HuH-7 (cell line): ENCODE measurements at places on chromosomes 16 and 17.

DNA sequence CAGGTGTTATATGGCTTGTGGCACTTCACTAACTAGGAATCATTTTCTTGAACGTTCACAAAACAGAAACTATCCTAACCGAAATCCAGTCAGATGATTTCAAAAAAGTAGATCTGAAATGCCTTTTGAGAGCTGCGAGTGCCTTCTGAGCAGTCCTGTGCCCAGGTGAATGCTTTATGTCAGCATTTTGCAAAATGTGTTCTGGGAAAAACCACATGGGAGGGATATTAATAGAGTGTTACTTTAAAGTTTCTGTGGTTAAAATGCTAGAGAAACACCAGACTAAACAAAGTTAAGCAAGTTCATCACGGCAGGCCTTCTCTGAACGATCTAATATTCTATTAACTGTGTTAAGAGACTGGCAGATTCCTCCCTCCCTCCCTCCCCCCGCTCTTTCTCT, 15.8 kb upstream of the RGS9 start:
- DNase-seq, result no peak

- DNase-seq, result no peak
Observed at GRCh38 chr17:77634710-77635109, 323.8 kb upstream of the TNRC6C start.

DNA sequence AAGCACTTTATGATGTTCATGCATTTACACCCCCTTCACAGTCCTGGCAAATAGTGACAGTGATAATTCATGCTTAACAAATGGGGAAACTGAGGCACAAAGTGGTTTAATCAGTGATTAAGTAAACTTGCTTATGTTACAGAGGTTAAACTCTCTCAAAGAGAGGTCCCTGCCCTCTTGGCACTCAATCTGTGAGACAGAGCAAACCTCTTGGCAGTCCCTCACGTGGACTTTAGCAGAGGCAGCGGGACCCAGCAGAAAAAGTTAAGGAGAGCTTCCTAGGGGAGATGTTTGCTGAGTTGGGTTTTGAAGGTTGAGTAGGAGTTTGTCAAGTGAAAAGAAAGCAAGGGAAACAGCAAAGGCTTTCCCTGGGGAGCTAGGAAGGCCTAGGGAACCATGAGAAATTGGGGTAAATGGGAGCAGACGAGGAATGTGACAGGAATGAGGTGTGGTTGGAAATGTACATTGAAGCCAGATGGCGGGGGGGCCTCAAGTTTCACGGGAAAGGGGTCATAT, 10.7 kb downstream of the SOCS1 start:
- DNase-seq, result no peak

GRCh38 chr17:80468242-80468641, 8.2 kb downstream of the NPTX1 start:
- DNase-seq, result no peak

GRCh38 chr17:55660178-55660886, 62.3 kb downstream of the TMEM100 start:
- no peak for DNase-seq

DNA sequence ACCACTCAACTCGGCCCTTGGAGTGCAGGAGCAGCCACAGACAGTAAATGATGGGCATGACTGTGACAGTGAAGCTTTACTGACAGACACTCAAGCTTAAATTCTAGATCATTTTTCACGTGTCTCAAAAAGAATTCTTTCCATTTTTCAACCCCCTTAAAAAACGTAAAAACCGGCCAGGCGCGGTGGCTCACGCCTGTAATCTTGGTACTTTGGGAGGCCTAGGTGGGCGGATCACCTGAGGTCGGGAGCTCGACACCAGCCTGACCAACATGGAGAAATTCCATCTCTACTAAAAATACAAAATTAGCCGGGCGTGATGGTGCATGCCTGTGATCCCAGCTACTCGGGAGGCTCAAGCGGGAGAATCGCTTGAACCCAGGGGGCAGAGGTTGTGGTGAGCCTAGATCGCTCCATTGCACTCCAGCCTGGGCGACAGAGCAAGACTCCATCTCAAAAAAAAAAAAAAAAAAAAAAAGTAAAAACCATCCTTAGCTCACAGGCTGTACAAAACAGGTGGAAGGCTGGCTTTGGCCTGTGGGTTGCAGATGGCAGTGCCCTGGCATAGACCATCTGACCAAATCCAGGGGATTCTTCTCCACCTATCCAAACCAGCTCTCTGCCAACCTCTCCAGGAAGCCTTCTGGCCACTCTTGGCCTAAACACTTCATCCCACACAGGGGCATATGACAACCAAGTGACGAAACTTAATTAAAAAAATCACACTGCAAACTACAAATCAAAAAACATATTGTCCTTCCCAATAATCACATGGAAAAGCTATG, 18.3 kb downstream of the TBC1D16 start:
- DNase-seq, result no peak

DNA sequence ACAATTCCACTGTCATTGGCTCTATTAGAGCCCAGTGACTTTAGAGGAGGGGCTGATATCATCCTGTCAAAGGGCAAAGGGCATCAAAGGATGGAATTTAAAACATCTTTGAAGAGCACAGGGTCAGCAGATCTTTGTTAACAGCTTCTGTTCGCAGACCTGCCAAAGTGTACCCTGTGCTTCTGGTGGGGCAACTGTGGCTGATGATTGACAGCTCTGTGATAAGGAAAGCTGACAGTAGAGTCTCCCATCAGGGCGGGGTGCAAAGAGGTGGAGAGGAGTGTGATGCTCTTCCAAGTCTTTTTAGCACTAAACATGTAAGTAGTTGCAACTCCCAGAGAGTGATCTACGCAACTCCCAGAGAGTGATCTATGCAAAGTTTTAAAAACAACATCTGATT, 742.1 kb upstream of the SOX9 start:
- peak; percentile 16 for DNase-seq

DNA sequence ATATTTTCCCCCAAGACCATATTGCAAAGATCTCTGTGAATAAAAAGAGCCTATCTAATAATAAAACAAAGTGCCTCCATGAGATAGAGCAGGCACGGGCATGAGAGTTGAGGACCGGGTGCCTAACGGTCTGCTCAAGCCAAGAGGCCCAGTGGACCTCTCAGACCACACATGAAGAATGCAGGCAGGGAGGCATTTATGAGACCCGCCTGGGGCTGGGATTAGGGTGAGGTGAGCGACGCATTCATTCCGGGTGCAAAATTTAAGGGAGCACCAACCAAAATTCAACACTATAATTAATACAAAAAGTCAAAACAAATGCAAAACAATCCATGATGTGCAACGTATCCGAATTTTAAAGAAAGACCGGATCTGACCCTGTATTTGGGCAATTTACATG, 108.5 kb downstream of the MAF start:
- no peak for DNase-seq

- no peak for DNase-seq
Observed at GRCh38 chr17:72467841-72468653, 347.2 kb downstream of the SOX9 start.

DNA sequence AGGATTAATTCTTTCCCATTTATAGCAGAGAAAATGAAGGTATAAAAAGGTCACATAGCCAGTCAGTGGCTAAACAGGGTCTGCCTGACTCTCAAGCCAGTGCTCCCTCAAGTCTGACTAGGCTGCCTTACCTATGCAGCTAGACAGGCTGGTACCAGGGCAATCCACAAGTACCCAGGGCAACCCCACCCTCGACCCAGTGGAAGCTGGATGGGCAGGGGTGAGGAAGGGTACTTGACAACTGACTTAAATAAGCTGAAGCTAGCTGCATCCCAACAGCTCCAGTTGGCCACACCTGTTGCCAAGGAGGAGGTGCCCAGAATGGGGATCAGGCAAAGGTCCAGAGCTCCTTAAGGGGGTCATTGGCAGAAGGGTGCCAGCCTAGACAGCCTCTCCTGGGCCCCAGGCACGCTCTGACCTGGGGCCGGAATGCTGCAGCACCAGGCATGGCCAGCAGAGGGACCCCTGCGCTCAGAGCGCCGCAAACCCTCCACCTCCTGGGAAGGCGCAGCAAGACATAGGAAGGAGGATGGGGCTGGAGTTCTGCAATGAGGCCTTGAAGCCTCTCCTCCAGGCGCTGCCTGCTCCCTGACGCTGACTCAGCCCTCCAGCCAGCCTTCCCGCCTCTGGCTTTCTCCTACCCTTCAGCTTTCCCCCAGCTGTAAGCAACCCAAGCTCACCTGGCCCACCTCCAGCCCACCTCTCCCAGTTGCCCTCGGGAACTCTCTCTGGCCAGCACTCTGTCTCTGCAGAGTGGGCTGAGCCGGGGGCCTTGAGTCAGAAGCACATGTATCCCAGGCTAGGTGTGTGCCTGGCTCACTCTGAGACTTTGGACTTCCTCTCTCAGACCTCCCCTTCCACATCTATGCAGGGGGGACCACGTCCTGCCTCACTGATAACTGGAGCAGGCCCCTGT, 28.8 kb downstream of the MPP2 start:
- peak; percentile 93 for DNase-seq

- DNase-seq, result no peak
Observed at GRCh38 chr17:18184143-18185031, 759 bp downstream of the ALKBH5 start.

GRCh38 chr16:56067406-56067805, 123.9 kb upstream of the GNAO1 start:
- DNase-seq, result no peak

GRCh38 chr16:85759631-85760419, 8.9 kb upstream of the C16orf74 start:
- peak; percentile 65 for DNase-seq

DNA sequence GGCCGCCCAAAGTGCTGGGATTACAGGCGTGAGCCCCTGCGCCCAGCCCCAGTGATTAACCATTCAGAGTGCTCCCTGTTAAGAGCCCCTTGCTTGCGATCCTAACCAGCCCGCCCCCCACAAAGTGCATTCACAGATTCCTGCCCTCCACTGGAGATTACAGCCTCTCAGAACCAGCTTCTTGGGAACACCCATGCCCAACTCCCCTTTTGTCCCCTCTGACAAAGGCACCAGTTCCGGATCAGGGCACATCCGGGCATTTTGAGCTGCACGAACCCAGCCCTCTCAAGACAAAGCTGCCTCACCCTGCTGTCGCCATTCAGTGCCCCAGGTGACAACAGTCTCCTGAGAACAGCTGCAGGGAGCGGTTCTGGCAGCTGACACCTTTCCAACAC, 848 bp upstream of the KRT19 start:
- no peak for DNase-seq

DNA sequence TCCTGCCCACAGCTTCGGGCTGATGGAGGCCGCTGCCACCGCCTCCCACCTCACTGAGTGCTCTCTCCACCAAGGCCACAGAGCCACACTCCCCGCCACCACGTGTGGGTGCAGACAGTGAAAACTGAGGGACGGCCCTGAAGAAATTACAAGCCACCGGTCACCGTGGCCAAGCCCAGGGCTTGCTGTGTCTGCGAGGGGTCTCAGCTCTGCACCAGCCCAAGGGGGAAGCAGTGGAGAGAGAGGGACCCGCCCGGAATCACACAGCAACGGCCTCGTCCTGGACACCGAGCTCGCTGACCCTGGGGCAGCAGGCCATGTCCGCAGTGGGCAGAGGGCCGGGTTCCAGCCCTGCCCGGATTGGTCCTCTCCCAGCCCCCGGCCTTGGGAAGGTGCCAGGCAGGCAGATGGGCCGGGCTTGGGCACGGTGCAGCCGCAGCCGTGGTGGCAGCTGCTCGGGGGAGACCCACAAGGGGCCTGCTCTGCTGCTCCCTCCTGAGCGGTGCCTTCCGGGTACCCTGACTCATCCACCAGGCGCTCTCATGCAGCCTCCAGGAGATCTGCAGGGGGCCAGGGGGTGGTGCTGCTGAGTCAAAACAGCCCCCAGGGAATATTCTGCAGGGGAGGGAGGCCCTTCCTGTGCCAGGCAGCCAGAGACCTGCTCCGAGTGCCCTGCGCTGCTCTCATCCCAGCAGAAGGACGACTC, 52.0 kb downstream of the CBFA2T3 start:
- peak; percentile 86 for DNase-seq

GRCh38 chr16:23131931-23132621, 17.2 kb downstream of the USP31 start:
- DNase-seq, result no peak

- DNase-seq, result no peak
Observed at GRCh38 chr17:3610523-3610922, 1.3 kb upstream of the TRPV1 start.

GRCh38 chr16:68402748-68403040, 45.6 kb downstream of the SMPD3 start:
- no peak for DNase-seq

GRCh38 chr17:68102318-68102758, 66.8 kb downstream of the KPNA2 start:
- peak; percentile 39 for DNase-seq

GRCh38 chr17:40068584-40068916, 5.8 kb downstream of the THRA start:
- DNase-seq, result no peak

DNA sequence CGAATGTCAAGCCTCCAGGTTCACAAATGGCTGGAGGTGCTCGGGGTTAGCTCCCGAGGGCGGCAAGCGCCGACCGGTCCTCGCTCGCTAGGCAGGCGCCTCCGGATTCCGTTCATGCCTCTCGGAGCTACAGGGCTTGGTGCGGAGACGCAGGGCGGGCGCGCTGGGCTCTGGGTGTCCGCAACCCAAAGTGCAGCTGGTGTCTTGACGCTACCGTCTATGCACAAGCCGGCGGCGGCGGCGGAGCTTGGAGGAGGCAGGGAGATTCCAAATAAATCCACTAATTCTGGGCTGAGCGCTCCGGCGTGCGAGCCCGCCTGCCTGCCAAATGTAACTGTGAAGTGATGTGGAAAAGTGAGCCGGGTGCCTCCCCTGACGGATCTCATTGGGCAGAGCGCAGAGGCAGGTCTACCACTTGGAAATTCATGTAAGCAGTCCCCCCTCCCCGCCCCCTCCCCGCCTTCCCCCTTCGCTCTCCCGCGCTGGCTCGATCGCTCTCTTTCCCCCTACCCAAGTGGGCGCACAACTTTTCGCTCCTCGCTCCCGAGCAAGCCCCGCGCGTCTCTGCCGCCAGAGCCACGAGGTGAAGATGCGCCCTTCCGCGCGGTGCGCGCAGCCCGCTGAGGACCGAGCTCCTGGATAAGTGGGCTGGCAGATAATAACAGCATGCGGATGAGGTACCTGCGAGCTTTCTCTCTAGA, at the start of gene CDH8:
CDH8 (minus strand) TSS at position 338 of the 701 bp plus-strand sequence. CDS start 15,035 bp downstream, outside the sequence.
- DNase-seq, result no peak

GRCh38 chr17:82385559-82386254, 14.1 kb downstream of the UTS2R start:
- no peak for DNase-seq

DNA sequence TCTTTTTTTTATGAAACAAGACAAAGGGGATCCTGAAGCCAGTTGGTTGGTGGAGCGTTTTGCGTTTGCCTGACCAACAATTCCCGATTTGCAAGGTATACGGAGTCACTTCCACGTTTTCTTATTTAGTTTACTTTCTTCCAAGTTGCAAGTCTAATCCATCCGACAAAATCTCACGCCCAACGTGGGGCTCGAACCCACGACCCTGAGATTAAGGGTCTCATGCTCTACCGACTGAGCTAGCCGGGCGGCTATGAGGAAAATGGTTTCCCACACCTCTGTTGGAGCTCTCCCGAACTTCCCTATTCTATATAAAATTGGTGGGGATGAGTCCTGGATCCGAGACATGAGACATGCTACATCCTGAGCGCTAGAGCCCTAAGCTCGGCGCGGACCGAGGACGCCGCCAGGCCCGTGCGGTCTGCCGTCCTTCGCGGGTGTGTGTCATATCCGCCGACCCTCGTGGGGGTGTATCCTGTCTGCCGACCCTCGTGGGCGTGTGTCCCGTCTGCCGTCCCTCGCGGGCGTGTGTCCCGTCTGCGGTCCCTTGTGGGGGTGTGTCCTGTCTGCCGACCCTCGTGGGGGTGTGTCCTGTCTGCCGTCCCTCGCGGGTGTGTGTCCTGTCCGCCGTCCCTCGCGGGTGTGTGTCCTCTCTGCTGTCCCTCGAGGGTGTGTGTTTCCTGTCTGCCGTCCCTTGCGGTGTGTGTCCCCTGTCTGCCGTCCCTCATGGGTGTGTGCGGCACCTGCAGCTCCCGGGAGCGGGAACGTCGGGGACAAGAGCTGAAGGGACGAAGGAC, 22.6 kb downstream of the ZNF213 start:
- no peak for DNase-seq
